NCI-H2081 treated with DMSO at 0.1 percent for 48 hours (cell line): ENCODE measurements at places on chromosomes 16 and 17.

DNA sequence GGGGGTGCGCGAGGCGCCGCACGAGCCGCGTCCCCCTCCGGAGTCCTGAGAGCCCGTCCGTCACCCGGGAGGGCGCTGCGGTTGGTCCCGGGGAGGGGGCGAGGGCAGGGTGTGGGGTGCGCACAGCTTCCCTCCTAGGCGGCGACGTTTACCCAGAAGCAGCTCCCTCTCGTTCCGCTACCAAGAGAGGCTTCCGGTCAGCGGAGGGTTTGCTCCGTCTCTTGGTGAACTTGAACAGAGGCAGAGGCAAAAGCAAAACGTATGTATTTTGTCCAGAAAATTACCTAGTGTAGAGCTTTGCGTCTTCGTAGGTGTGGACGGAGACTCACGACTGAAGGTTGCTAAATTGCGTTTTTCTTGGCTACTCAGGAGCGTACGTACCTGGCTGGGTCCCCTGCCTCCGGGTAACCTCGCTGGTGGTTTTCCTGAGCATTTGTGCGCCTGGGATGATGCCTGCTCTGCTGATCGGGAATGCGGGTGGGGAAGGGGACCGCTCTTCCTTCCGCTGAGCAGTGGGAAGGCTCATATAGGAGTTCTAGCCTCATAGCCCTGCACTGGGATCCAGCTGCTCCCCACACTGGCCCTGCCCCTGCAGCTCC, 833 bp downstream of the WSCD1 start:
- DNase-seq, result no peak

GRCh38 chr17:78726513-78726912, 55.6 kb downstream of the CYTH1 start:
- DNase-seq, result no peak

GRCh38 chr17:82678265-82678891, 20.1 kb downstream of the RAB40B start:
- no peak for DNase-seq

DNA sequence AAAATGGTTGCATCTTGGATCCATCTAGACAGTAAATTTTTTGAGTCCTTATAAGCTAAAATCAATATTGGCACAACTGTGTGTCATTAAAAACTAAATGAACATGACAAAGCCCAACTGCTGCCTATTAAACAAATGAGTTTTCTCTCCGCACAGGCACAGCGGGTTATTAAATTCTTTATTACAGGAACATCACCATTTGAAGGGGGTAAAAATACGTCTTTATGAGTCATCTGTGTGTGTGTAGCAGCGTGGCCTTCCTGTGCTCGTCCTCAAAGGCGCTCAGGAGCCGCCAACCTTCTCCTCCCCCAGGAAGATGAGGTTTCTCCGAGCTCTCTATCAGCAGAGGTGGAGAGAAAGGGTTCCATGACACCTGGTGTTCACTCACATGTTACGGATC, 62.6 kb upstream of the SDK2 start:
- peak; percentile 62 for DNase-seq

DNA sequence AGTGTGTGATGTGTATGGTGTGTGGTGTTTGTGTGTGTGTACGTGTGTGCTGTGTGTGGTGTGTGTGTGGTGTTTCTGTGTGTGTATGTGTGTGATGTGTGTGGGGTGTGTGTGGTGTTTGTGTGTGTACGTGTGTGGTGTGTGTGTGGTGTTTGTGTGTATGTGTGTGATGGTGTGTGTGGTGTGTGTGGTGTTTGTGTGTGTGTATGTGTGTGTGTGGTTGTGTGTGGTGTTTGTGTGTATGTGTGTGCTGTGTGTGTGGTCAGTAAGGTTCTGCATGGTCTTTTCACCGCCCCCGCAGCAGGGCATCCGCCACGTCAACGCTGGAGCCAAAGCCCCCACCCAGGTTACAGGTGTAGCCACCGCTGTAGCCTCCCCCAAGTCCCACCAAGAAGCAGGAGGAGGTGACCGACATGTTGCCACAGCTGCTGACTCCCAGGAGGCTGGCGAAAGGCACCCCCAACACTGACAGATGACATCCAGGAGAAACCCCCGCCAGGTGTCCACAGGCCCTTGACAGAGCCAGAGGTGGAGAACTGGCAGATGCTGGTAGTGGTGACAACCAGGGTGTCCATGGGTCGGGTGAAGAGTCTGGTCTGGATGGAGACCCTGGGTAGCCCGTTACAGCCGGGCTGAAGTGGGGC, 9.3 kb upstream of the KRT17 start:
- DNase-seq, result no peak

DNA sequence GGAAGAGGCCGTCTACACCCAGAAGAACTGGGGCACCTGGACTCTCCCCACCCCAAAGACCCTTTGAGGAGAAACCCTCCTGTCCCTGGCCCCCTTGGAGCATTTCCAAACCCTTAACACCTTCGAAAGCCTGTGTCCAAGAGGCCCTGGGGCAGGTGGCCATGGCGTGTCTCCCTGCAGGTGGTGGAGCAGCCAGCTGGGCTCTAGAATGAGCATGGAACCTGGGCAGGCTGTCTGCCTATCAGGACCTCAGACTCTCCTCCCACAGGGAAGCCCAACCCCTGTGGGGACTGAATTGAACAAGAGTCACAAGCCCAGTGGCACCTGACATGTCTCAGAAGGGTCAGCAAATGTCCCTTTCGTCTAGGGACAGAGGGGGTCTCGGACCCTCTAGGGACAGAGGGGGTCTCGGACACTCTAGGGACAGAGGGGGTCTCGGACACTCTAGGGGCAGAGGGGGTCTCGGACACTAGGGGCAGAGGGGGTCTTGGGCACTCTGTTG, 8.4 kb downstream of the CBX4 start:
- DNase-seq, result no peak

GRCh38 chr17:80839511-80839941, 152.1 kb upstream of the CHMP6 start:
- no peak for DNase-seq

- no peak for DNase-seq
Measured at GRCh38 chr16:86733546-86734254, 155.4 kb downstream of the FOXL1 start.

DNA sequence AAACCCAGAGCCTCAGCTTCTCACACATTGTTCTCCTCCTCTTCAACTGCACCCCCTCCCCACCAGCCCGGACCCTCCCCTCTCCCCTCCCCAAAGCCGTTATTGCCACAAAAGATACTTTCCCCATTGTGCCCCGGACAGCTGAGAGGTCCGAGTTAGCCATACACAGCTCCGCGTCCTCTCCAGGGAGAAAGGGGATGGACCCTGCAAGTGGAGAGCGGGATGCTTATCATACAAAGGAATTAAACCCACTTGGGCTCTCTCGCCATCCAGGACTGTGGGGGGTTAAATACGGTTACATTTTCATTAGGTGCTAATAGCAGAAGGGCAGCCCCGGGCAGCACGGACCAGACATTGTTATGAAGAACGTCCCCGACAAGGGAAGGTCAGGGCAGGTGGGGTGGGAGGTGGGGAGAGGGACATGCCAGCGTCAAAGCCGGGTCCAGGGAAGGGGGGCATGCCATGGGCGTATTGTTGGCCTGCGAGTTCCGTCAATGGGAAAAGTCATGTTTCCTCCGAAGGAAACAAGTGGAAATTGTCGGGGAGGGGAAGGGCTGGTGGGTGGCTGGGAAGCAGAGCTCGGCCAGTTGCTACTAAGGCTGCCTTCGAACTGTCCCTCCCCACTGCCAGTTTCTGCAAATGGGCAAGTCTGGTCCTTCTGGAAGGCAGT, 99.1 kb downstream of the SOX9 start:
- no peak for DNase-seq
